ENCODE measurements at places on chromosomes 16 and 17.

- no peak for DNase-seq
Observed at GRCh38 chr16:58284469-58284868, 10.4 kb downstream of the PRSS54 start.

- no peak for DNase-seq
Observed at GRCh38 chr17:29257756-29258155, 11.1 kb downstream of the CRYBA1 start.

DNA sequence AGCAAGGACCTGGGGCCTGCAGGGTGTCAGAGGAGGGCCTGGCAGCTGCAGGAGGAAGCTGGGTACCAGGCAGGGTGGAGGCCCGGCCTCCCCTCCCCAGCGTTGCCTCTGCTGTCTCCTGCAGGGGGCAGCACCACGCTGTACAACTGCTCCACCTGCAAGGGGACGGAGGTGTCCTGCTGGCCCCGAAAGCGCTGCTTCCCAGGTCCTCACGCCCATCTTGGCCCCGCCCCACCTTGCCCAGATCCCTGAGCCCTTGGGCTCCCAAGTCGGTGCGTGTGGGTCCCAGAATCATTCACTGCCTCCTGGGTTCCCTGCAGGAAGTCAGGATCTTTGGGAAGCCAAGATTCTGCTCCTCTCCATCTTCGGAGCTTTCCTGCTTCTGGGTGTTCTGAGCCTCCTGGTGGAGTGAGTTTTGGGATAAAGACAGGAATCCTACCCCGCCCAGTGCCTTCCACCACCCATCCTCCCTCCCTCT lies 1.2 kb downstream of the TMEM95 start:
- DNase-seq = peak; percentile 93

DNA sequence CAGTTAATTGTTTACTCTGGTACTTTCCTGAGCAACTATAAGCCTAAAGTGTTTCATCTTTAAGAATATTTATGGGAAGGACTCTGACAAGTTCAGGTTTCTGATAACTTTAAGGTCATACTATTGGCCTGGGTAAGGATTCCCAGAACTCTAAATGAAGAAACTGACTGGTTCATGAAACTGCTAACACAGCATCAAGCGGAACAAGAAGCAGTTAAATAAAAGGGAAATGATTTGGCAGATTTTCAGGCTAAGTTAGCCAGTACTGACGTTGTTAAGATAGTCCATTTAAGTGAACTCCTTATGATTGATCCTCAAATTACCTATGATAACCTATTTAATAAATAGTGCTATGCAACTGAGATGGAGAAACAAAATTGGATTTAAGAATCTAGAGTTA lies 101.6 kb upstream of the CES5A start:
- no peak for DNase-seq

GRCh38 chr16:57036945-57037344 lies 47.6 kb downstream of the NLRC5 start:
- no peak for DNase-seq

GRCh38 chr17:56786989-56787482 lies 46.7 kb downstream of the C17orf67 start:
- DNase-seq = peak; percentile 68

GRCh38 chr17:74754832-74755231 lies 6.4 kb downstream of the NHERF1 start:
- no peak for DNase-seq

DNA sequence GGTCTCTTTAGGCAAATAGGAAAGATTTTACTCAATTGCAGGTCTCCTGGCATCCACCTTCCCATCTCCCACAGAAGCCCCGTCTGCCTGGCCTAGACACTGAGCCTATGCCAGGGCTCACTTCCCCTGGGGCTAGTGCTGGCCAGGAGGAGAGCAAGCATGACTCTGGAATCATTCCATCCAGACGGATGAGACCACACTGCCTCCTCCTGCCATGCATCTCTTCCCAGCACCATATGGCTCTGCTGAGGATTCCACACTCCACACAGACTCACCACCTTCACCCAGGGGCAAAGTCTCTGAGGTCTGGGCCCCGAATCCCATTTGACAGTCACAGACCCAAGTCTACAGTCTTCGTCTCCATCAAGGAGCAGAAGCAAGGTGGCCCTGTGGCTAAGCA lies 346.5 kb downstream of the C16orf95 start:
- no peak for DNase-seq

DNA sequence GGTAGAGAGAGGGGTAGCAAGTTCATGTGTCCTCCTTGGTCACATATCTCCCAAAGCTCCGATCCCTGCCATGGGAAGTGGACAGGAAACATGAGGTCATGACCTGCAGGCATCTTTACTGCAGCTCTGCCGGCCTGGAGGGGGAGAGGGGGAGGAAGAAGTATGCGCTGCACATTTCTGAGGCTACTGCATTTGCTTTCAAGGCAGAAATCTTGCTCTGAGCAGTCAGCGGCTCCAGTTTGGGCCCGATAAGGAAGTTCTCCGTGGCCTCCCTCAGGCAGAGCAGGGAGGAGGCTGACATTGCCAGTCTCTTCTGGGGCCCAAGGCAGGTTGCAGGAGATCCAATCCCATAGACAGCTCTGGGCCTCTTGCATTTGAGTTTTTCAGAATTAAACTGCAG lies 1.5 kb upstream of the NHERF1 start:
- no peak for DNase-seq

- DNase-seq = no peak
Observed at GRCh38 chr17:60077226-60077625, 1.5 kb downstream of the HEATR6 start.

DNA sequence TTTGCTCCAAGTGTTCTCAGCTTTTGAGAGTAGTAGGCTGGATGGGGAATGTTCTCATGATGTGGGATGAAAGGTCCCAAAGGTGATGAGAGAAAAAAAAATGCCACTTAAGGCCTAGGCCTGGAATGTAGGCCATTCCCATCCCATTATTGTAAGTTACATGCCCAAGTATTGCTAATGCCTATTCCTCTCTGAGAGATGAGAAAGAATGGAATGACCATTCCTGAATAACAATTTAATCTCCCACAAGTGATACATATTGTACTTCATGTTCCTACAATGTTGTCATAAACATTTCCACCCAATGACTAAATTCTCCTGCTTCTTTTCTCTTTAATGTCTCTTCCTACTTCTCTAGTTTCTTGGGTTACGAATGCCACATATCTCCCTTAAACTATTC lies 102.8 kb upstream of the KCNJ16 start:
- no peak for DNase-seq

GRCh38 chr17:52660692-52661091 lies 502.2 kb upstream of the CA10 start:
- DNase-seq = no peak

DNA sequence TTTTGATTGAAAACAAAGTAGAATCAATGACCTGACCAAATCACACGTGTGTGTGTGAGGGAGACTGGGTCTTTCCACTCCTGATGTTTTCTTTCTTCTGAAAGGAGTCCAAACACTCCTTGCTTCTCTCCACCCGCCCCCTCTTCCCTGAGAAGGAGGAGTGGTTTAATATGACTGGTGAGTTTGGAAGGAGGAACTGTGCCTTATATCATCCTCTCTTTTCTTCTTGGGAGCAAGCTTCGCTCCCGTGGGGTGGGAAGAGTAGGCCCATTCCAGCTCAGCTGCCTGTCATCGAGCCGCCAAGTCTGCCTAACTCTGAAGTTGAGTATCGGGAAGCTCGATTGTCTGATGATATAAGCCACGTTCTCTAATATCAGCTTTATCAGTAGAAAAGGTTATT lies 96.5 kb downstream of the YPEL2 start:
- DNase-seq = no peak

DNA sequence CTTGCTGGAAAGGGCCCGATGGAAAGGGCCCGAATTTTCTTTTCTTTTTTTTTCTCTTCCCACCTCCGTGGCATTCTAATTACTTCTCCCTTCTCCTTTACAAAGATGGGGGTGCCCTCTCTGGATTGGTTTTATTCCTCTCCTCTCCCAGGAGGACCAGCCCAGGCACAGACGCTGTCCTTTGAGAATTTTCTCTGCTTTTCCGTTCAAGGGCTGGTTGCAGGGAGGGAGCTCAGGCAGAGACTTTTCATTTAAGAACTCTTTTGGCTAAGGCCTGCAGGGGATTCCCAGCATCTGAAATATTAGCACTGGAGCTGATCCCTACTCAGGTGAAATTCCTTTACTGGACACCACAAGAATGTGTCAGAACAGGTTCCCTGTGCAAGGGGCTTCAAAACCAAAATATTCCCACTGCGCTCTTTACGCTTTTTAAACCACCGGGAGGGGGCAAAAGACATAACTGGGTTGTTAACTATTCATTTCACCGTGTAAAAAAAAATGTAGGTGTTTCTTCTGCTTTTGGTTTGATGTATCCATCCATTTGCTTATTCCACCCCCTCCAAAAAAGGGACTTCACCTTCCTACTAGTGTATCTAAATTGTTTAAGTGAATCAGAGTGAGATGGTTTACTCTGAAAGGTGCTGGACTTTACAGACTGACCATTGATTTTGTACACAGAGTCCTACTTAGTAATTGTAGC lies 1.4 kb downstream of the NFAT5 start:
- no peak for DNase-seq

DNA sequence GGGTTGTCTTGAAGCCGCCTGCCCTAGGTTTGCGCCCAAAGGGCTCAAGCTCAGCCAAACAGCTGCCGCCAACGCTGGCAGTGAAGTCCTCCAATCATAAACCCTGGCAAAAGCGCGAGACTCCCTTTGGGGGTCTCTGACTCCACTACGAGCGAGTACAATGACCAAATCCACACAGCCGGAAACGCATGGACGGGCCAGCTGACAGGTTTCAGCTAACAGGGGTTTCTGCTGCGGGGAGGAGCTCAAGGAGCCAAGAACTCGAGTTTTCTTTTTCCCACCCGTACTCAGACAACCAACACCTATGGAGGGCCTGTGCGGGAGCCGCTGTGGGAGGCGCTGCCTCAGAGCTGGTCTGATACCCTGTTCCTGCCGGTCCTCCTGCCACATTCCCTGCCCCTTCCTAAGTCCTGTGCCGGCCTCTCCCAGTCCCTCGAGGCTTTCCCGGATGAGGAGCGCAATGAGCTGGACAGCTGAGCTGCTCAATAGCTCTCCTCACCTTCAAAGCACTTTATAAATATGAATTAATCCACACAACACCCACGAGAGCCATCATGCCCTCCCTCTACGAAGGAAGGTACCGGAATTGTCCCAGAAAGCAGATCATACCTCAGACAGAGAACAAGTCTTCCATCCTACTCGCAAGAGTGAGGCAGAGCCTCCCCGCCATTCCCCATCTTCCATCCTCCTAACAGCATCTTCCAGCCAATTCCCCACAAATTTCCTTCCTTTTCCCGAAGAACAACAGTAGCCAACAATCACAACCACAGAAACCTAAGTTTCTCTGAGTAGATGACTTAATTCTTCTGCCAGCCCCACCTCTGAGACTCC lies 6.1 kb downstream of the ABR start:
- no peak for DNase-seq

DNA sequence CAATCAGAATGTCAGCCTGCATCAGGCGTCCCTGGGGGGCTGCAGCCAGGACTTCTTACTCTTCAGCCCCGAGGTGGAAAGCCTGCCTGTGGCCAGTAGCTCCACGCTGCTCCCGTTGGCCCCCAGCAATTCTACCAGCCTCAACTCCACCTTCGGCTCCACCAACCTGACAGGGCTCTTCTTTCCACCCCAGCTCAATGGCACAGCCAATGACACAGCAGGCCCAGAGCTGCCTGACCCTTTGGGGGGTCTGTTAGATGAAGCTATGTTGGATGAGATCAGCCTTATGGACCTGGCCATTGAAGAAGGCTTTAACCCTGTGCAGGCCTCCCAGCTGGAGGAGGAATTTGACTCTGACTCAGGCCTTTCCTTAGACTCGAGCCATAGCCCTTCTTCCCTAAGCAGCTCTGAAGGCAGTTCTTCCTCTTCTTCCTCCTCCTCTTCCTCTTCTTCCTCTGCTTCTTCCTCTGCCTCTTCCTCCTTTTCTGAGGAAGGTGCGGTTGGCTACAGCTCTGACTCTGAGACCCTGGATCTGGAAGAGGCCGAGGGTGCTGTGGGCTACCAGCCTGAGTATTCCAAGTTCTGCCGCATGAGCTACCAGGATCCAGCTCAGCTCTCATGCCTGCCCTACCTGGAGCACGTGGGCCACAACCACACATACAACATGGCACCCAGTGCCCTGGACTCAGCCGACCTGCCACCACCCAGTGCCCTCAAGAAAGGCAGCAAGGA lies 10.4 kb downstream of the NFE2L1 start:
- DNase-seq = no peak

- no peak for DNase-seq
Observed at GRCh38 chr16:85965125-85965524, 66.2 kb downstream of the IRF8 start.

GRCh38 chr17:77473615-77474226 lies 333.0 kb downstream of the SEC14L1 start:
- DNase-seq = peak; percentile 62

DNA sequence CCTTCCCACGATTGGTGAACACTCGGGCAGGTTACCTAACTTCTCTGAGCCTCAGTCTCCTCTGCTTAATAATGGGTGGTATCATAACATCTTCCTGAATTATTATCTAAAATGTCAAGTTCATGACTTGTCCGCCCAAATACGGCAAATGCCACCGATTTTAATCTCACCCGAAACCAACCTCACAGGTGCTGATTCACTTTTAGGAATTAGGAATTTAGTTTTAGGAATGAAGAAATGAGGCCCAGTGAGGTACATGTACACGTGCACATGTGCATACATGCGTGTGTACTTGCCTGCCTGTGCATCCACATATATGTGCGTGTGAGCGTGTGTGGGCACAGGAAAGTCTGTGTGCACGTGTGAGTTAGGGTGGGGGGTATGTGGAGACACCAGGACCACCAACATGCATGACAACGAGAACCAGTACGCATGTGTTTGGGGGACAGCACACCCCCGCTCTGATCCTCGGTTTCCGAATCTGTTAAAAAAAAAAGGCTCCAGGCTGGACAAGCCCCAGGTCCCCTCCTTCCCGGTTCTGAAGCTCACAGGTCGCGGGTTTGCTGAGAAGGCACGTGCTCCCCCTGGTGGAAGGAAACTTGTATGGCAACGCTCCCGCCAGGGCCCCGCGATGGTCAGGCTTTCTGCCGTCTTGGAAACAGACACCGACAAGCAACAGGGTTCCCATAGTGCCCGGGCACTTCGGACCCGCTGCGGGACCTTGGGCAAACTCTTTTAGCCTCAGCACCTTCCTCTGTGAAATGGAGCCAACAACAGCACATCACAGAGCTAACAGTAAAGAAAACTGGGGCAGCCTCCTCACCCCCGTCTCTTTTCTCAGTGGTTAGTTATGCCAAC lies 219.2 kb downstream of the RBFOX3 start:
- DNase-seq = peak; percentile 82

Data from stimulated activated CD8-positive, alpha-beta memory T cell treated with anti-CD3 and anti-CD28 coated beads, Interleukin-4, amount 100 ng/mL, for 48 hours (primary cell).